ENCODE measurements at places on chromosomes 7 and 10.

DNA sequence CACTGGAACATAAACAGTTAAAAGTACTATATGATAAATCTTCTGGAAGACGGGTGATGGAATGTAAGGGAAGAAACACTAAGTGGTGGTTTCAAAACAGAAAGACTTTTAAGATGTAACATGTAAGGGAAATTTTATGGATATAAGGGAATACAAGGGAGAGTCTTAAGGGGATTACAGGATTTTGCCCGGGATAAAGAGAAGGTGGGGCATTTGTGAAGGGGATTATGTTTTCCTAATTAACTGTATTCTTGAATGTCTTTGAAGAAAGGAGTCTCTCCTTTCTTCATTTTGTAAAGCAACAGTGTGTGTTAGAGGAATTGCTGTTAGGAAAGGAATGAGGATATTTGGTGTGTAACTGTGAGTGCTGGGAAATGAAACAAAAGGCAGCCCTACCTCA is 745.2 kb downstream of the AUTS2 start:
- no peak for DNase-seq

- DNase-seq: no peak
These were observed 81.7 kb downstream of the NKX6-2 start for GRCh38 chr10:132704008-132704814.

- no peak for DNase-seq
These were observed 19.5 kb upstream of the GALNT17 start for GRCh38 chr7:71112436-71112835.

DNA sequence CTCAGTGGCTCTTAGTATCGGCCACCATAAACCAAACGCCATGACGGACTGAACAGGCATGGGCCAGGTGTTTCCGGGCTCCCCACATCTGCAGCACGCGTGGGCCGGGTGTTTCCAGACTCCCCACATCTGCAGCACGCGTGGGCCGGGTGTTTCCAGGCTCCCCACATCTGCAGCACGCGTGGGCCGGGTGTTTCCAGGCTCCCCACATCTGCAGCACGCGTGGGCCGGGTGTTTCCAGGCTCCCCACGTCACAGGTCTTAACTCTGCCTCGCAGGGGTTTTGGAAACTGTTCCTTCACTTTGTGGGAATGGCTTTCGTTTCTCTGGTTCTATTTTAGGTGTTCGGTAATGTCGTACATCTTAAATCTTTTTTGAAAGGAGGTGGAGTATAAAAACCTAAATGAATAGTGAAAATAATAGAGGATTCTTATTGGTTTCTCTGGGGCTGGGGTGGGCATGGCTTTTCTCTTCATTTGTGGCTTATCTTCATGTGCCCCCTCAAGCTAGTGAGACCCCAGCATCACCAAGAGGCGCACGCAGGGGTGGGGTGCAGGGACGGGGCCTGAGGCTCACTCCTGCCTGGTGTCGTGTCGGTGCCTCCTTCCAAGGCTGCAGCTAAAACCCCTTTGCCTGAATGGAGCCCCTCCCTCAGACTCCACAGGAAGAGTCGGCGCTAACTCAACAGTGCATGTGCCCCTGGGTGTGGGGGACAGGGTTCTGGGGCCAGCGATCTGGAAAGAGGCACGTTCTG is 126.3 kb downstream of the WDR37 start:
- DNase-seq: no peak
